ENCODE measurements at places on chromosomes 12 and 14.

GRCh38 chr12:125180144-125180543 lies 114.9 kb downstream of the AACS start:
- DNase-seq, result no peak

- DNase-seq, result no peak
These were observed 270.3 kb downstream of the CCDC91 start for GRCh38 chr12:28460420-28461130.

DNA sequence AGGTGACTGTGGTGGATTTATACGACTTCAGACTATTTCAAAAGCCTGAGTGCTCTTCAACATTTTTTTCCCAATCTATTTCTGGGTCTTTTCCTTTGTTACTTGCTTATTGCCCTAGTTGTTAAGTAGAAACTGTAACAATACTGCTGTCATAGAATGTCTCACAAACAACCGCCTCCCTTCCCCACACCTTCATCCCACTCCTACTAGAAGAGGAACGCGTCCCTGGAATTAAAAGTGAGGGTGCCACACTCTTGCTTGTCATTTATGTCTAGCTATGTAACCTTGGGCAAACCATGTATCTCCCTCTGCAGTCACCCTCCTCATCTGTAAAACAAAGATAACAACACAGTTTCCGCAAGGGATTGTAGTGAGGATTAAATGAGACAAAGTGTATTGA lies 8.6 kb downstream of the BRAP start:
- DNase-seq, result peak; percentile 41

- DNase-seq, result no peak
These were observed 407.0 kb upstream of the SEL1L start for GRCh38 chr14:81940651-81941050.

DNA sequence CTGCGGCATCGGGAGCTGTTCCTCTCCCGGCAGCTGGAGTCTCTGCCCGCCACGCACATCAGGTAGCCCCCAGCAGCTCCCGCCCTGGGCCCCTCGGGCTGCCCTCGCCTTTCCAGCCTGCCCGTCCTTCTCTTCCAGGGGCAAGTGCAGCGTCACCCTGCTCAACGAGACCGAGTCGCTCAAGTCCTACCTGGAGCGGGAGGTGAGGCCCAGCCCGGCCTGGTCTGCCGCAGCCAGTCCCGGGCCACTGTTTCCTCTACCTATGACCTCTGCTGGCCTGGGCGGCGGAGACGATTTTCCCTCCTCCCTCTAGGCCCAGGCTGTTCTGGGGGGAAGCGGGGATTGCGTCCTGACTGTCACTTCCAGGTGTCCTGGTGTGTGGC lies 24.5 kb upstream of the CRIP2 start:
- no peak for DNase-seq

DNA sequence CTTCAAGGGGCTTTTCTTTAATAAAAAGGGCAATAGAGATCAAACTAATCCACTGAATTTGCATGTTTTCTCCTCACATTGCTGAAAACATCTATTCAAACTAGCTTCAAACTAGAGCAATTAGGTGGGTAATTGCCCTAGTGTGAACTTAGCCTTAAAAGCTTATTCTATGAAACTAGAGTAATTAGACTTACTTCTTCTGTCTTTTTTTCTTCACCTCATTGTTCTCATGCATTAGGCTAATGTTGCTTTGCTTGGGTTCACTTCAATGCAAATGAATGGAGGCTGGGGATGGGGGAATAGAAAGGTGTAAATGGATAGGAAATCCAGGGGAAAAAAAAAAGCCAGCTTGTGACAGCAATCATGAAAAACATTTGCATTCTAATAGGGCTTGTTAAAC lies 414.8 kb upstream of the LMO3 start:
- no peak for DNase-seq

All from erythroblast (primary cell).